Activated T-helper 1 cell treated with Interleukin-2 at 50 U/mL for 16 hours (primary cell): ENCODE measurements at places on chromosomes 7 and 10.

DNA sequence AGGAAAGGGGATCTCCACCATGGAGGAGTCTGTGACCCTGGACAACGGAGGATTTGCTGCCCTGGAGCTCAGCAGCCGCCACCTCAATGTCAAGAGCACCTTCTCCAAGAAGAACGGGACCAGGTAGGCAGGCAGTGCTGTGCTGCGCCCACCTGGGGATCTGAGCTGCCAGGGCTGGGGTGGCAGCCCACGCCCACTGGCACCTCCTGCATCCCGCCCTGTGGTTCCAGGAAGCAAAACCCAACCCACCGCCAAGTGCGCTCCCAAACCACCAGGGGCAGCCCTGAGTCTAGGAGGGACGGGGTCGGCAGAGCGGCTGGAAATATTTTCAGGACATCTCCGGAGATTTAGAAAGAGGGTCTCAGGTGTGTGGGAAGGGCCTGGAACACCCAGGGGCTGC lies 440.3 kb upstream of the FOXK1 start:
- no peak for DNase-seq

DNA sequence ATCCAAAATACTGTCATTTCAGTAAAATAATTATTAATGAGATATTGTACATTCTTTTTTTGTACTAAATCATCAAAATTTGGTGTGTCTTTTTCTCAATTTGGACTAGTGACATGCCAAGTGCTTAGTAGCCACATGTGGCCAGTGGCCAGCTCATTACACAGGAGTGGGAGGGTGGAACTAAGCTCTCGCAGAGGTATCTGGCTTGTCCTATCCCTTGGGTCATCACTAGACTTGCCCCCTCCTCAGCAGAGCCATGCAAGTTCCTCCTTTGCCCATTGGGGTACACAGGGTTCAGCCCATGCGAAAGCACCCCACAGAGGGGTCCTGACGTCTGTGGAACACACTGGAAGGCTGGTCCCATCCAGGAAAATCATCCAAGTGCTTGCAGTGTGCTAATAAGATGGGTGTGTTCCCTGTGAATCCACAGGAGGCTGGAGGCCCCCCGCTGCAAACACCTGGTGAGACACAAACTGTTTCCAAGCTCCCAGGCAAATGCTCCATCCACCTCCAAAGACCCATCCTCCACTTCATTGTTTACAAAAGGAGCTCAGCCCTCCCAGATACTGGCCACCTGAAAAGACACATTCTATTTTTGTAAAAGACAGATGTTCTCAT lies 1.3 kb downstream of the ARHGAP22 start:
- DNase-seq, result no peak

GRCh38 chr10:4373612-4374011 lies 452.4 kb upstream of the AKR1E2 start:
- no peak for DNase-seq

GRCh38 chr10:49830016-49830415 lies 67.9 kb upstream of the OGDHL start:
- DNase-seq, result no peak

GRCh38 chr10:130018730-130019185 lies 54.7 kb upstream of the EBF3 start:
- DNase-seq, result no peak

GRCh38 chr7:1800902-1801301 lies 130.8 kb downstream of the ELFN1 start:
- DNase-seq, result no peak

DNA sequence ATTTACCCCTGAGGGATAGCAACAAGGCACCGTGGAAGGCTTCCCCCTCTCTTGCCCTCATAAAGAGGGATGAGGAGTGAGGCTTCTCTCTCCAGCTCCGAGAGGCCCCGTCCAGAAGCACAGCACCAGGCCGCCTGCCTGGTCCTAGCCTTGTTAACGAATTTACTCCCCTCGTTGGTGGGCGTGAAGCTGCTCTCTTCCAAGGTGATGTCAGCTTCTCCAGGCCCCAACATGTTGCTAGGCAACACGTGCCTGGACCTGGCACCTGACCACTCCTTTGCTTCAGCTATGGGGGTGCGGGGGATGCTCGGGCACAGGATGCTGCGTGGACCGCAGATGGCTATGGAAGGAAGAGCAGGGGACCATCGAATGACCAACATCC lies 135.2 kb upstream of the MGMT start:
- DNase-seq, result no peak

GRCh38 chr7:148871030-148871429 lies 13.1 kb downstream of the EZH2 start:
- no peak for DNase-seq

DNA sequence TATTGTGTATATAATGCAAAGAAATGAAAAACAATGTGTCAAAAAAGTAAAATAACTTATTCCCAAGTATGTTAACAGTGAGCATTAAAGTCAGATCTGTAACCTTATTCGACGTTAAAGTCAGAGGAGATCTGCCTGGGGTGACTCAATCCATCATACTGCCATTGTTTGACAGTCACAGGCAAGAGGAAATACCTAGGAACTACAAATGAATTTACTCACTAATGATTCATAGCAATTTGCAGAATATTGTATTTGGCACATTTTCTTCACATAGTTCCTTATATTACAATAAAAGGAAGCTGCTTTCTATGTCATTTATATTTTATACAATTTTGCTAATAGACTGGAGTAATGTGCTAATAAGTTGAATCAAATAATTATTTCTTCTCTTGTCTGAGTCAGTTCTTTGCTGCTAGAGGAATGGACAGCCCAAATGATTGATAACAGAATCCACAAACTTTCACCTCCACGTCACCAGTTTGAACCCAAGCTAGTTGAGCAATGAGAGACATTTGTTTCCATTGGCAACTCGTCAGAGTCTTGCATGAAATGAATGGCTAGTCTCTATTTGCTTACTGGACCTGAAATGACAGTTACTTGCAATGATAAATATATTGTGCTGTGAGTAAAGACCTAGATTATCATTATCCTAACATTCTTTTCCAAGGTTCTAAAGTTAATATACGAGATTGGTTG lies 48.5 kb upstream of the TMEM106B start:
- DNase-seq, result no peak
